ENCODE measurements at places on chromosomes 5 and 9.

- DNase-seq, result no peak
These were observed 59.2 kb downstream of the YTHDC2 start for GRCh38 chr5:113572716-113573115.

GRCh38 chr9:110217656-110218099 lies 9.7 kb upstream of the C9orf152 start:
- DNase-seq, result no peak

GRCh38 chr5:166354332-166354731 lies 1937.1 kb upstream of the WWC1 start:
- DNase-seq, result no peak

DNA sequence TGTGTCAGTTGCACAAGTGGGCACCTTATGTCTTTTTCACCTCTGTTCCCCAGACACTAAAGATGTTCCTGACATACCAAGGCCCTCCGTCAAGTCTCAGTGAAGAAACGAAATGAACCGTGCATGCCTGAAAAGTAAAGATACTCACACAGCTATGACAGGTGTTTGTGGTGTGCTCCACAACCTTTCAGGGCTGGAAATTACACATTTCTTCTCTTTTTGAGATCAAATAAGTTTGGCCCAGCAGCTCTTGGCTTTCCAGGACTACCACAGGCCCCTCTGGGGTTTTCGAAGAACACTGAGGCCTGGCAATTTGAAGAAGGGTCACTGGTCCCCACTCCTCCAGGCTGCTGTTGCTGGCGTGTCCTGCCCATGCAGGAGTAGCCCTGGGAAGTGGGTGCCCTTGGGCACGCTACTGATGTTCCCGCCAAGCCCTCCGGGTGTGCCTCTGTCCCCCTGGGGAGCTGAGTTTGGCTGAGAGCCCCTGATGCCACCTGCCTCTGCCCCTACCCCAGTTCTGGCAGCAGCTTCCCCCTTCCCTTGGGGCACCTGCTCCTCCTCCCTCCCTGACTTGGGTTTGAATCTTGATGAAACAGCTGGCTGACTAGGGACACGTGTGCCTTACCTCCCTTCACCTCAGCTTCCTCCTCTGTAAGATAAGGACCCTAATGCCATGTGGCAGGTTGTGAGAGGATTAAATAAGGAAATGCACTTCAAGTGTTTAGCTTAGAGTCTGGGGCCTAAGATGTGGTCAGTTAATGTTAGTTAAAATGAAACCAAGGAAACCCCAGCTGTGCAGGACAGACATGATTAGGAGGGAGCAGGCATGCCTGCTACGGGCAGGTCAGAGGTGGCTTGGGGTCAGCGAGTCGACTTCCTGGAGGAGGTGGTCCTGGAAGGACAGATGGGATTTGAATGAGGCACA lies 49.1 kb upstream of the GADD45G start:
- no peak for DNase-seq

GRCh38 chr5:79938468-79938867 lies 52.6 kb downstream of the MTX3 start:
- no peak for DNase-seq

DNA sequence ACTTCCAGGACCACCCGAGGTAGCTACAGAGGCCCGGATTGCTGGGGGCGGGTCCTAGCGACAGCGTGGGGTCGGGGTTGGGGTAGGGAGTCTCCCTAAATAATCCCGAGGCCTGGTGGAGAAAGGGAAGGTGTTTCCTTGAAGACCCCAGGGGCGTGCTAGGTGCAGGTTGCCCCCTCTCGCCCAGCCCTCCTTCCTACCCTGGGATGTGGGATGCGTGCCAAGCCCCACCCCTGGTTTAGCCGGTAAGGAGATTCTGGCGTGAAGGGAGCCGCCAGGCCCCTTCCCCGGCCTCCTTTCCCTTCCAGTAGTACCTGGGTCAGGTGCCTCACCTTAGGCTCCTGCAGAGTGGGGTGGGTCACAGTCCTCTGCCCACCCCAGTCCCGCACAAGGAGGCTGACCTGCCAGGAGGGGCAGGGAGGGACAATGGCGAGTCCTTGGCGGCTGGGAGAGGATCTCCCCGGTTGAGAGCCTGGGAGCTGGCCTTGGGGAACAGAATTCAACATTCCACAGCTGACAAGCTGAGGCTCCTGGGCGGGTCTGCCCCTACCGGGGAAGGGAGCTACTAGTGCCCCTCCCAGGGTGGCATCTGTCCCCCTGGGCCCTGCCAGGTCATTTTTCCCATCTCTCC lies 674 bp downstream of the TSPAN17 start:
- DNase-seq, result no peak

- DNase-seq, result no peak
These were observed 1.8 kb downstream of the PLAC8L1 start for GRCh38 chr5:146103594-146103993.

DNA sequence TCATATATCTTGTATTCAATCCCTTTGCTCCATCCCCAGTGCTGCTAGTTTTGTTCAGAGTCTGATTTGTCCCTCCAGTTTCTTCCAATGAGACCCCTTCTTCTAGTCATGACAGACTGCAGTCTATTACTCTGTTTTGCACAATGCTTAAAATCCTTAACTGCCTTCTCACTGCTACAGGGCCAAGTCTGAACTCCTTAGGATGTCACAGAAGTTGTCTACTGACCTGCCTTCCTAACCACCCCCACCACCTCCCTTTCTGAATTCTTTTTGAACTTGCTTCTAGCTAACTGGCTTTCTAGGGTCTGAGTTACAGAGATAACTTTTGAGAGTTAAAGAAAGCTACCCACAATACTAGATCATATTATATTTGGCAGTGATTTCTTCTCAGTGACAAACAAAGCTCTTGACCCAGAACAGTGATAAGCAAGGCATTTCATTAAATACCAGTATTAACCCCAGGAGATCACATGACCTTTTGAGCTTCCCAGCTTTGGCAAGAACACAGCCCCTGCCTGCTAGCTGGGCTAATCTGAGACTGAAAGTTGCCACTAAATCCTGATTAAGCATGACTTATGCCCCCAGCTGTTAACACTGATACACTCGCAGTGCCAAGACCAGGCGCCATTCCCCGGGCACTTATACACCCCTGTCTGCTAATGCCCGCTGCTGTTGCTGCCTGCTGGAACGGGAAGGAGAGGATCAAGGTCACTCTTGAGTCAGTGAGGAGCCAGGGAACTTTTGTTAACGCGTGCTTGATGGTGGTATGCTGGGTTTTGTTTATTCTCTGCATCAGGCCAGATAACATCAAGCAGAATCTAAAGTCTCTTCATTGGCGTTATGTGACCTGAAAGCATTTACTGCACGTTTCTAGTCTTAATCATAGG lies 36.4 kb upstream of the ADAMTSL1 start:
- peak; percentile 9 for DNase-seq
